Karpas-422 (cell line): ENCODE measurements at places on chromosomes 5 and 9.

- DNase-seq = no peak
These were observed 78.0 kb downstream of the PTCH1 start for GRCh38 chr9:95438561-95439357.

DNA sequence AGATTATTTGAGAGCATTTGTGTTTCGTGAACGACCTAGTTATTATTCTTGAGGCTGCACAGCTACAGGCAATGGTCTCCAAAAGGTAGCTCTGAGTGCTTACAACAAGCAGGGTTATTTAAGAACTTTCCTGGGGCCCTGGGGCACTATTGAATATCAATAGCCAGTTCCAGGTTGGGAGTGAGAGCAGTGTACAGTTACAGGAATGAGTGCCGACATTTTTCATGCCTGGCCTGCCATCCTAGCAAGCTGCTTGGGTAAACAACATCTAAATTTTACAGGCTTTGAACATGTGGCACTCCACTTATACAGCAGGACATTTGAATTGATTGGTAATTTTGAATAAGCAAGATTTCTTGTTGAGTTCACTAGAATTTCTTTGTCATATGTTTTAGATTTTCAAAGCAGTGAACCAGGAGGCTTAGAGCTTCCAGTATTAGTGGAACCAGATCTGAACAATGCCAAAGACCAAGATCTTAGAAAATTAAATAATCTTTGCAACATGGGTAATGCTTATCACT lies 171.9 kb upstream of the GDNF start:
- no peak for DNase-seq

GRCh38 chr5:6674421-6674820 lies 38.8 kb upstream of the TENT4A start:
- no peak for DNase-seq

- DNase-seq = no peak
These were observed 35.8 kb downstream of the DCAF10 start for GRCh38 chr9:37836386-37836785.

DNA sequence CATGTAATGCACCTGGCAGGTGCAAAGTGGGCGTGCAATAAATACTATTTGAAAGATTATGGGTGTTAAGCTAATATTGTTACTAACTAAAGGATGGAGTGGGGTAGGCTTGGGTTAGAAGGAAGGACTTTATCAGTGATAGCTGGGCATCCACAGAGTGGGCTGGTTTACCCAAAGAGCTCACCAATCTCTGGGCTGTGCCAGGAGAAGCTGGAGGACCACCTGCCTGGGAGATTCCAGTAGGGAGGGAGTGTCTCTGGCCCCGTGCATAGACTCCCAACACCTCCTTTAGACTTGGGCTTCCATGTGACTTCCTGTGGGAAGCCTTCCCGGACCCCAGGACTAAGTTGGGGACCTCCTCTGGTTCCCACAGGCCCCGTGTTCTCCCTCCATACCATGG lies 5.6 kb upstream of the URM1 start:
- DNase-seq = no peak

DNA sequence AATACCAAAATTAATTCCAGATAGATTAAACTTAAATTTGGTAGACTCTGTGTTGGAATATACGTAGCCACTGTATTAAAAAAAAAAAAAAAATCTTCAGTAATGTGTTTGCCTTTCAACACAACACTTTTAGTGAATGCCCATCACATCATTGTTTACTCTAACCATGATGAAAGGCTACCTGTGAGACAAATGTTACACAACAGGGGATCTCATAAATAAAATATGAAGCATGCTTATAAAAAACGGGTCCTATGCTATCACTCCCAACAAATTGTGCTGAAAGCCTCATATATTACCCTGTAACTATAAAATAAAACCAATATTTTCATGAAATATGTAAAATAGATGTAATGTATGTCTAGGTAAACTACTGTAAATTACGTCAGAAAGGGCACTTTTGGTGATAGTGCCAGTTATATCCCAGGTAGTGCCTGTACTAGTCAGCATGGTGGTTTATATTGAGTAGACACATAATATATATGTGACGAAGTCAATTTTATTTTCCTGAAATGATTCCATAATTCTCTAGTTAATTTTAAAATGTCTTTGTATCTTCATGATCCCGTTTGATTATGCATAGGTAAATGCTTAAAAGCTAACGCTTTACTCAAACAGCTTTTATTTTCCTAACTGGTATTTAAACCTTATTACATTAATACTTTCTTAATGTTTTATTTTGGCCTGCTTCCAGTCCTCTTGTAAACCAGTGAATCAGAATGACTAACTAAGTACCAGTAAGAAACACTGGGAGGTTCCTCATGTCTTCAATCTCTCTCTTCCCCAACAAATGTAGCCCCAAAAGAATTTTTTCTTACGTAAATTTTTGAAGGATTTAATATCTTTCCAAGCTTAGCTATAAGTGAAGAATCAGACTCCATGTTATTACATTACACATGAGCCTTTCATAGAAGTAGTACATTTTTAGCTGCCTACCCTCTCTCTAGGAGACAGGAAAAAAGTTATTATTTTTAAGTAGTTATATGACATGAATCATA lies 420.3 kb downstream of the GABRG2 start:
- no peak for DNase-seq

GRCh38 chr5:94102849-94103248 lies 361.4 kb upstream of the POU5F2 start:
- DNase-seq = no peak

- DNase-seq = no peak
These were observed 69.3 kb downstream of the RGS3 start for GRCh38 chr9:113532809-113533190.

DNA sequence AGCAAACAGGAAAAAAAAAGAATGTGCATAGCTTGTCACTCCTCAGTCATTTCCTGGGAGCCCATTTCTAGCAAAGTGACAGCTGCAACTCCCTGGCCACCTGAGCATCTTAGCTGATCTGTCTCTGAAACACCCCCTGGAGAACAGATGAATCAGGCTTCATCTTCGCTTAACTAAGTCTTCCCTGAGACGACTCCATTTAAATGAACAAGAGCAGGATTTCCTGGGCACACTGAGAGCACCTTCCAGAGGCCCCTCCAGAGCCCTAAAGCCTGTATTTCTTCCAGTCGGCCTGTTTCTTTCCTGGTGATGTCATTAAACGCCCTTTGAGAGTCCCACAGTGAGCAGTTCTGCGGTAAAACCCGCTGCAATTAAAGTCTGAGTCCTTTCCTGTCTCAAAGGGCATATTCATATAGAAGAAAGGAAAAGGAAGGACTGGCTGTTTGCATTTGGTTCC lies 13.9 kb downstream of the TGFBI start:
- DNase-seq = no peak

GRCh38 chr5:150503386-150503785 lies 4.5 kb upstream of the NDST1 start:
- no peak for DNase-seq

- DNase-seq = no peak
These were observed 161.6 kb downstream of the BNC2 start for GRCh38 chr9:16708656-16709435.

DNA sequence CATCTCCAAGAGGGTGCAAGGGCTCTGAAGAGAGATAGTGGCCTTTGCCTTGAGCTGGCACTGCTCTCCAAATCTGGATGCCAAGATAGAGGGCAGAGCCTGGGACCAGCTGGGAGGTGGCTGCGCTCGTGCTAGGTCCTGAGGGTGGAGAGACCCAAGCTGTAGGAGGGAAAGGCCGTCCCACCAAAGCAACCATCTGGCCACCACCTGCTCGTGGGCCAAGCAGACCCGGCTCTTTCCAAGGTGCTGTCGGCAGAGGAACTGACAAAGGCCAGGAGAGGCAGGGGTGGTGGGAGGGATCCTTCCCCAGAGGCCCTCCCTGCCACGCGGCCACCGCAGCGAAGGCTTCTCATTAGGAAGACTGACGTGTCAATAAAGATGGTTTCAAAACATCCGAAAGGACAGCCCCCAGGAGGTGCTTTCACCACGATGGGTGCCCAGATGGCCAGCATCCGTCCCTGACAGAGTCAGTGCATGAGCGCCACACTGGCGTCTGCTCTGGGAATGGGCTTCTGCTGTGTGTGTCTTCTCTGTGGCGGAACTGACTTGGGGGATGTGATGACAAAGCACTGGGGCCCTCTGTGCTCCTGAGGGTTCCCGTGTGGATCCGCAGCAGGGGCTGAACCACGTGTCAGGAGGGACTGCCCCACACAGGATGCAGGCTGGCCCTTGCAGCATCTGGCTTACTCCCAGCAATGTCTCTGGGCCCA lies 213.5 kb downstream of the FANCC start:
- DNase-seq = no peak

DNA sequence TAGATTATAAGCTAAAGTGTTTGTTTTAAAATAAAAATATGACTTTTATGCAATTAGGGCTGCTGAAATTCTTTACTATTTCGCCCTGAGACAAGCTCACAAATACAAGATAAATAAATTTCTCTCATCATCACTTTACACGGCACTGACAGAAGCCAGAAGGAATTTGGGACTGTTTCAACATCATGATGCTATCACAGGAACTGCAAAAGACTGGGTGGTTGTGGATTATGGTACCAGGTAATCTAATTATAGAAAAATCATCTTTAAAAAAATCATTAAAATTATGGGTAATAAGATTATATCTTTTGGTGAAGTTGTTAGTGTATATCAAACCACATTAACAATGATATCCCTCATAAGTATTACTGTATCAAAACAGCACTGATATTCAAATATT lies 95.0 kb downstream of the MAN2A1 start:
- DNase-seq = no peak

GRCh38 chr9:98034593-98035546 lies 21.7 kb upstream of the NANS start:
- DNase-seq = peak; percentile 98

DNA sequence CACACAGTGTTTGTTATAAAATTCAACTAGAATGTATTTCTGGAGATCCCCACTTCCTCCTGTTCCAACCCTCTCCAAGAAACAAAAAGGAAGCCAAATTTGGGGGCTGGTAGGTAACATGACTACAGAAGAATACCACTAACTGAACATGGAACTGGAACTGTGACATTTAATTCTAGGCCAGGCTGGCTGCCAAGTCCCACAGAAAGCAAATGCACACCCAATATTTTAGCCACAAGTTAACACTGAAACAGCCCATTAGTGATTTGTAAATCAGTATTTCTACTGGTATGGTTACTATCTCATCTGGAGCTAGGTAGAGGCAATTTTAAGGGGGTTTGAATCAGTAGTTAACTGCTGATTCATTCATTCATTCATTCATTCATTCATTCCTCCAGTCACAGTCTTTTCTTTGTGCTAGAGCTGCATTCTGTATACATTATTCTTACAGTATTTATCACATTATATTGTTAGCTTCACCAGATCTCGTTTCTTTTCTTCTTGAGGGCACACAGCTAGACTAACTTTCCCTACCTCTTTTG lies 131.7 kb upstream of the GDNF start:
- no peak for DNase-seq

- no peak for DNase-seq
These were observed 236.2 kb downstream of the NNT start for GRCh38 chr5:43839218-43839617.

- no peak for DNase-seq
These were observed 152.9 kb downstream of the SGCD start for GRCh38 chr5:156479849-156480248.

DNA sequence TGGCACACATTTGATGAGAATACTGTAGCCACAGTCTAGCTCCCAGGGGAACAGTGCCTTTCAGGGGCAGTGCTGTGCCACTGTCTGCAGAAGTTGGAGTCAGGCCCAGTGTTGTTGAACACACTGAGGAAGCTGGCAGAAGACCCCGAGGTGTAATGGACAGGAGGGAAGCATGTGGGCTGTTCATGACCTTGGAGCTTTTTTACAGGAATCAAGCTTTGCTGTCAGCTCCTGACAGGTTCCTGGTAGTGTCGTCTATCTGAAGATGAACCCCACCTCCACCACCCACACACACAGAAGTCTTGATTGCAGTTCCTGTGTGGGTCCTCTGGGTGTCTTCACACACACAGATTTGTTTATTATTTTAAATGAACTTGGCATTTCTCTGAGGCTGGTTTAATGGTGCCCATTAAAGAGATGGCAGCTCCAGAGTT lies 40.3 kb upstream of the TNFAIP8 start:
- peak; percentile 81 for DNase-seq
